ENCODE measurements at places on chromosomes 13 and 19.
A peak's percentile ranks its signal among the peaks of the same experiment; 100 is the strongest.

GRCh38 chr13:23671377-23671776 is 101.2 kb downstream of the TNFRSF19 start:
- no peak for DNase-seq

- no peak for DNase-seq
Observed at GRCh38 chr13:38372820-38373383, 23.3 kb downstream of the UFM1 start.

GRCh38 chr19:46295401-46296201 is 1.2 kb upstream of the HIF3A start:
- no peak for DNase-seq

DNA sequence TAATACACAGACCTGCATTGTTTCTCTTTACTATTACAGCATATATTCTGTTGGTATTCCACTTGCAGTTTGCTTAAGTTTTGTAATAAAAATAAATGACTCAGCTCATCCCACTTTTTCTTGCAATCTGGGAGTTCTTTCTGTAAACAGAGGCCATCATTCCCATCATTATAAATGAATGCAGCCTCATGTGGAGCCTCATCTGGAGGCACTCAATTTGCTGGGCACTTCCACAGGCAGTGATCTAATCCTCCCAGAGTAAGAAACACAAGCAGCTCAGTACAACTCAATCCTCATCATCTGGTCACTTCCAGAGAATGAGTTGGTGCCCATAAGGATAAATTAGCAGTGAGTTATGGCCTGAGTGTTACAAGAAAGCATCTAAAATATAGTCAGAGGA is 2801.9 kb downstream of the PCDH9 start:
- DNase-seq: peak; percentile 15

GRCh38 chr13:95195146-95195545 is 106.1 kb downstream of the ABCC4 start:
- no peak for DNase-seq

- DNase-seq: no peak
Observed at GRCh38 chr13:51343475-51343874, 4.0 kb downstream of the SERPINE3 start.

DNA sequence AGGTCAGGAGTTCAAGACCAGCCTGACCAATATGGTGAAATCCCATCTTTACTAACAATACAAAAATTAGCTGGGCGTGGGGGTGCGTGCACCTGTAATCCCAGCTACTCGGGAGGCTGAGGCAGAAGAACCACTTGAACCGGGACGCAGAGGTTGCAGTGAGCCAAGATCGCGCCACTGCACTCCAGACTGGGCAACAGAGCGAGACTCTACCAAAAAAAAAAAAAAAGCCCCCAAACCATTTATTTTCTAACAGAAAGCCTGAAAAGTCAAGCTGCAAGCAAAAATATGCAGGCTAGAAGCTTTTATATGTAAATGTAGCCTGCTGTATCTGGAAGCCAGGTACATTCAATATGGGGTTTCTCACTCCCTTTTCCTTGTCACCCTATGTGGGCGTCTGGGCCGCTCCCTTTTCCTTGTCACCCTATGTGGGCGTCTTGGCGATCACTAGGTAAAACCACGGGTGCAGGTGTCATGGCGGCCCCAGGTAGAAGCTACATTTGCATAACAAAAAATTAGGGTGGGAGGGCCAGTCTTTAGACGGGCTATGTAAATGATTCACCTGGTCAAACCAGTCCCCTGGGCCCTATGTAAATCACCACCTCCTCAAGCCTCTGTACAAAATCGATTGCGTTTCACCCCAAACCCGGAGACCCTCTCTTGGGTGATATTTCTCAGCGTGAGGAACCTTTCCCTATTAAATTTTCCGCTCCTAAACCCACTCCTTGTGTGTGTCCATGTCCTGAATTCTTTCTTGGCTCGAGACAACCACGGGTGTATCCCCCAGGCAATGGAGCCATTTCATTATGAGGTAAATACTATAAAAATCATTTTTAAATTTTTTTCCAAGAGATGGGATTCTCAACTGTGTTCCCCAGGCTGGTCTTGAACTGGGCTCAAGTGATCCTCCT is 2.1 kb downstream of the TRIM13 start:
- DNase-seq: no peak

GRCh38 chr13:50918567-50918966 is 9.0 kb downstream of the RNASEH2B start:
- DNase-seq: no peak

DNA sequence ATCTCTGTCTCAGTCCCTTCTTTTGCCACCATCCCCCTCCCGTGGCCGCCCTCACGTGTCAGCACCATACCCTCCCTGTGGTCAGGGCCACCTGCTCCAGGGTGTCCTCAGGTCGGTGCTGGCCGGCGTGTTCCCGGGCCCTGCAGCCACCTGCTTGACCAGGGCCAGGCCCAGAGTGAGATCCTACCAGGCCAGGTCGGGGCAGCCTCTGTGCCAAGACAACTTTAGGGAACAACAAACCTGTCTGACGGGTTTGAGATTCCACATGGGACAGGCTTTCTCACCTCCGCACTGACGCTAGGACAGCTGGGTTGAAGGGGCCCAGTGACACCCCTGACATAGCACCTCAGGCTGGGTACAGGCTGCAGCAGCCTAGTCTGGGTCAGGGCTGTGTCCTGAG is 7.5 kb upstream of the SBNO2 start:
- no peak for DNase-seq

DNA sequence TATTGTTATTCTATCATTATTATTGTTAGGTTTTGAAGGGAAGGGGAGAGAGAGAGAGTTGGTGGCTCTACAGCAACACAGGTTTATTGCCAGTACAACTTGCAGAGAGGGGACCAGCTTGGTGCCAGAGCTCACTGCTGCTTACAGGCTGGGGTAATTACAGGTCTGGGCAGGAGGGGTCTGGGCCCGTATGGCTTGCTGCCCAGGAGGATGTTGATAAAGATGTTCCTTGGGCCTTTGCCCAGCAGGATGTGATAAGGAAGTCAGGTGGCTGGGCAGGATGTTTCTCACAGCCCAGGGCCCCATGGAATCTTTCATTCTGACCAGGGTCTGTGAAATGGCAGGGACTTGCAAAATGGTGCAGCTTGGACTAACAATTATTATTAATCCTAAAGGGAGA is 64.2 kb upstream of the ZNF599 start:
- no peak for DNase-seq

GRCh38 chr19:784541-784940 is 12.7 kb upstream of the PTBP1 start:
- DNase-seq: no peak

GRCh38 chr19:55089342-55089944 is 13.8 kb downstream of the EPS8L1 start:
- no peak for DNase-seq

- no peak for DNase-seq
Observed at GRCh38 chr13:39364947-39365468, 238.0 kb downstream of the LHFPL6 start.

GRCh38 chr13:84025824-84026223 is 143.6 kb upstream of the SLITRK1 start:
- no peak for DNase-seq

Measured in smooth muscle cell of the brain vasculature (primary cell).